ENCODE measurements at places on chromosomes 16 and 17.

DNA sequence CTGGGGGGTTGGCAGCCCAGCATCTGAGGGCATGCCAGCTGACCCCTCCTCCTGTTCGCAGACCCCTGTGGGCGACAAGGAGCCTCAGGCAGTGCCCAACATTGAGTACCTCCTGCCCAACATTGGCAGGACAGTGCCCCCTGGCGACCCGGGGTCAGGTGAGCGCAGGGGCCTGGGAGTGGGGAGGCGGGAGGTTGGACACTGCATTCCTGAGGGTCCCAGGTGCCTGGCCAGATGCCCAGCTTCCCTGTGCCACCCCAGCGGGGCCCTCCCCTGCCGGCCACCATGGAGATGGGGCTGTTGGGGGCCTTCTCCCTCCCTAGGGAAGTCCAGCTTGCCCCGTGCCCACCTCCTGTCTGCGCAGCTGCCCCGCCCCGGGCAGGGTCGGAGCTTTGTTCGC lies 70.1 kb downstream of the ARHGAP23 start:
- no peak for DNase-seq

GRCh38 chr16:24810951-24811843 lies 34.6 kb upstream of the SLC5A11 start:
- DNase-seq = no peak

- no peak for DNase-seq
Observed at GRCh38 chr16:53781023-53781605, 77.2 kb downstream of the FTO start.

DNA sequence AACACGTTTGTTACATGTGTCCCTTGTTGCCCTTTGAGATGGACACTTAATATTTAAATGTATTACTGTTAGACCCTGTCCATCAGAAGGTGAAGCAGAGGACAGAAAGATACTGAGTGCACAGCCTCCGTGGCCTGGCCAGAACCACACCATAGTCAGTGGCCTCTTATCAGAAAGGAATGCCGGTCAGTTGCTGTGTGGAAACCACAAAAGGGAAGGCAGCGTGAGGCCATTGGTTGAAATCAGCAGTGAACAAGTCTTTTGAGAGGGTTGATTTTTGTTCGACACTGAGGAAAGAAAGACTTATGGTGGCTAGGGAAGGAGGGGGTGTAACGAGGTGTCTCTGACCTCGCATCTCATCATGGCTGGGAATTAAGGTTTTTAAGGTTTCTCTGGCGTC lies 85.4 kb upstream of the CLEC18A start:
- no peak for DNase-seq

GRCh38 chr17:76049836-76050537 lies 22.3 kb downstream of the SRP68 start:
- DNase-seq = no peak

GRCh38 chr16:3946604-3947180 lies 66.2 kb upstream of the CREBBP start:
- no peak for DNase-seq

DNA sequence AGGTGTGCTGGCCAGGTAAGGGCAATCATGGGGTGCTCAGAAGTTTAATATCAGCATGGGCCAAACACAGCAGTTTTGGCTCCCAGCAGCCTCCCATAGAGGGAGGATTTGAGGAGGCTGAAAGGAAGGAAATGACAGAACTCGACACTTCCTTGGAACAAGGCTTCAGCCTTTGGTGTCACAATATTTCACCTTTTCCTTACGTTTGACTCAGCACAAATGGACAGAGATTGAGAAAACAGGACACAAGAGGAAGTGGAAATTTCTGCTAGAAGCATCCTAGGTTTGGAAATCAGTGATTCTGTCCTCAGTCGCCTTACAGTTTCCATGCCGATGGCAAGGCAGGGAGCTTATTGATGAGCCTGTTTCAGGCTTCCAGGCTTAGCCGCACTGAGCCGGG lies 181.4 kb downstream of the MAF start:
- DNase-seq = no peak

DNA sequence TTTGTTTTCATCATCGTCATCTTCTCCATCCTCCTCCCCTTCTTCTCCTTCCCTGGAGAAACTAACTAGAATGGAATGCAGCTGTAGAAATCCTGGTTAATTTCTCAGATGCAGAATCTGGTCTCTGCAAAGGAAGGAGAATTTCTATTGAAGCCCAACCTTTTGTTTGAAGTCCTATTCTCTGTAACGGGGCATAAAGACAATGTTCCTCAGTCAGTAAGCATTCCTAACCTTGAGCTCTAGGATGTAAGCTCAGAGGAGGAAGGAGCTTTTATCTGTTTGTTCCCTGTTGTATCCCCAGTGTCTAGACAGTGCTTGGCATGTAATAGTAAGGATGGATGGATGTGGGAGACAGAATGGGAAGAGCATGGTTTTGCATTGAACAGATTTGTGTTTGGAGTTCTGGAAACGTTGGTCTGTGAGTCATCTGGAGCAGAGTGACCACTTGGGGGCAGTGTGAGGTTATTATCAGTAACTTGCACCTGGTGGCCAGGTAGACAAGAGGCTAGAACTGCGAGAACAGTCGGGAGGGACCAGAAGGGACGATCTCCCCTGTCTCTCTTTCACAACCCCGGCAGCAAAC lies 363.7 kb downstream of the SNX29 start:
- peak; percentile 14 for DNase-seq

- DNase-seq = no peak
Observed at GRCh38 chr17:11690681-11691080, 92.4 kb downstream of the DNAH9 start.

DNA sequence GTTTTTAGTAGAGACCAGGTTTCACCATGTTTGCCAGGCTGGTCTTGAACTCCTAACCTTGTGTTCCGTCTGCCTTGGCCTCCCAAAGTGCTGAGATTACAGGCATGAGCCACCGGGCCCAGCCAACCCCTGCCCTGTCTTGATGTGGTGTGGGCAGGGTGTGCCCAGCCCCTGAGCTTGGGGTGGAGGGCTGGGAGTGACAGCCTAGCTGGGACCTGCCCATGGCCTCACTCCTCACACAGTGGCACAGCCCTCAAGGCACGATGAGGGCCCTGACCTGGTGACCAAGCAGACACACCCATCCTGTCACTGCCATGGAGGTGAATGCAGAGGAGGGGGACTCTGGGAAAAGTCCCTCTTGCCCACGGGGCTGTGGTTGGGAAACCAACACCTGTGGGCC lies 3.0 kb downstream of the IL32 start:
- no peak for DNase-seq

- DNase-seq = no peak
Observed at GRCh38 chr16:677316-678190, 2.1 kb downstream of the RHBDL1 start.

DNA sequence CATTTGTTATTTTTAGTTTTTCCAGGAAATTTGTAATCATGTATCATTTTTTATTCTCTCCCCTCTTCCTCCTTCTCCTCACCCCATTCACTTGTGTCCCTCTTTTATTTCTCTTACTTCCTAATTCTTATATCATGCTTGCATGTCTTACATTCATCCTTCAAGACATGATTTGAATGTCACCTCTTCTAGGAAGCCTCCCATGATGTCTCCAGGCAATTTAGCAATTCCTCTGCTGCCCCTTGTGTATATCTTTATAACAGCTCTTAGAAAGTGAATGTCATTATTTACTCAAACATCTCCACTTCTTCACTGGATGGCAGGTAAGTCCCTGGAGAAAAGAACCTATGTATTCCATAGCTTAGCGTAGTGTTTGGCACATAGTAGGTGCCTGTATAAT lies 7.8 kb downstream of the HNF1B start:
- no peak for DNase-seq

- no peak for DNase-seq
Observed at GRCh38 chr16:67166598-67167168, 2.1 kb downstream of the HSF4 start.

DNA sequence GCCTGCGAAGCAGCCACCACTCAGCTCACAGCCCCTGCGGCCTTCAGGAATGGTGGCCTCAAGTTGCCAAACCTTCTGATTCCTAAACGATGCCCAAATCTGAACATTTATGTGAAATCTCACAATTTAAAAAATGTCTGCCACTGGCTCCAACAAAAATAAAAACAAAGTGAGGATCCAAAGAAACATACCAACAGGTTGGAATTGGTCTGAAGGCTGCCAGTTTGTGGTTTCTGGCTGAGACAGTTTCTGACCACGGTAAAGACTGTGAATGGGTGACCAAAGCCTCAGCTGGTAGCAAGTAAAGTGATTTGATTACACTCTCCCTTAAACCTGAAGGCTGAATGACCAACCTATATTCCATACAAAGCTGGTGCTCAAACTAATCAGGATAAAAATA lies 24.9 kb downstream of the LITAFD start:
- no peak for DNase-seq

- DNase-seq = no peak
Observed at GRCh38 chr16:11848842-11849241, 2.5 kb downstream of the RSL1D1 start.

DNA sequence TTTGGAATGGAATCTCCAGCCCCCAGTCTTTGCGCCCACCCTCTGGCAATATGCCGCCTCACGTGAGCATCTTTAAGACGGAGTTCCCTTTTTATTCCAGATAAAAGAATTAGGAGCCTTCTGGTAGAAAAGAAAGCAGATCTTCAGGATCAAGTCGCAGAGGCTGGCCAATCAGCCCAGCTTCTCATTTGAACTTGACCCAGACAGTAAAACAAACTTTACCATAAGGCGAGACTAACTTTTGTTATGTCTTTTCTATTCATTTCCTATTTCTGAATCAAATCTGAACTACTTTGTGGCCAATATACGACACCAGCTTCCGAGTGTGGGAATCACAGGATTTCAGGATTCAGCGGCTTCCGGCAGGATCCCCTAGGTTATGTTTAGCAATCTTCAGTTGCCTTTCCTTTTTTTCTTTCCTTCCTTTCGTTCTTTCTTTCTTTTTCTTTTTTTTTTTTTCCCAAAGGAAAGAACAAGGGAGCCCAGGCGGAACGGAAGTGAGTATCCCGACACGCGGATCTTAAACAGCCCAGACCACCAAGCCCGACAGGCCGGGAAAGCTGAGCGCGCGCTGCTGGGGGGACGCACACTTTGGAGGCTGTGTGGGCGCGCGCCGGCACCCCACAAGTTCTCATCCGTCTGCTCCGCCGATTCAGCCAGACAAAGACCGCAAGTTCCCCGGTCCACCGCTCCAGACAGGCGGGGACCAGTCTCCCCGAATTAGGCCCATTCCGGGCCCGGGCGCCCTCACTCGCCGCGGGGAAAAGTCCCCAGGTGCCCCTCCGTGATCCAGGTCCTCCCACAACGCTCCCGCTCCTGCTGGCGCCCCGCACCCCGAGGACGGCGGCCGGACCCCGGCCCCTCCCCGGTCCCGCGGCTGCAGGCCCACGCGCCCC lies 633 bp downstream of the TBC1D16 start:
- DNase-seq = peak; percentile 24

- peak; percentile 20 for DNase-seq
Observed at GRCh38 chr17:17966399-17966798, 5.8 kb downstream of the TOM1L2 start.

GRCh38 chr16:2092866-2093265 lies 42.8 kb downstream of the PKD1 start:
- no peak for DNase-seq

GRCh38 chr17:45292696-45293412 lies 24.0 kb downstream of the MAP3K14 start:
- DNase-seq = no peak

DNA sequence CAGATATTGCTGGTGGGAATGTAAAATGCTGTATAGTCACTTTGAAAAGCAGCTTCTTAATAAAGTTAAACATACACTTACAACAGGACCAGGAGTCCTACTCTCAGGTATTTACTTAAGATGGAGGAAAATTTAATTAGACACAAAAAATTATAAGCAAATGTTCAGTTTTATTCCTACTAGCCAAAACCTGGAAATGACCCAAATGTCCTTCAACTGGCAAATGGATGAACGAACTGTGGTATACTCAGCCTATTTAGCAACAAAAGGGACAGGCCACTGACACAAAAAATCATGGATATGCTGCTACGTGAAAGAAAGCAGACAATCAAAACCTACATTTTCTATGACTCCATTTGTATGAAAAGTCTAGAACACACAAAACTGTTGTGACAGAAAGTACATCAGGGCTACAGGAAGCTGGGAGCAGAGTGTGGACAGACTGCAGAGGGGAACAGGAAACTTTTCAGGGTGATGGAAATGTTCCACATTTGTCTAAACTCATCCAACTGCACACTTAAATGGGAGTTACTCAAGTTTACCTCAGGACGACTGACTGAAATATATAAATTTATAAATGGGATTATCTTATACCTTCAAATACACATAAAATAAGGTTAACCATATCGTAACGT lies 49.3 kb upstream of the MNT start:
- DNase-seq = no peak

DNA sequence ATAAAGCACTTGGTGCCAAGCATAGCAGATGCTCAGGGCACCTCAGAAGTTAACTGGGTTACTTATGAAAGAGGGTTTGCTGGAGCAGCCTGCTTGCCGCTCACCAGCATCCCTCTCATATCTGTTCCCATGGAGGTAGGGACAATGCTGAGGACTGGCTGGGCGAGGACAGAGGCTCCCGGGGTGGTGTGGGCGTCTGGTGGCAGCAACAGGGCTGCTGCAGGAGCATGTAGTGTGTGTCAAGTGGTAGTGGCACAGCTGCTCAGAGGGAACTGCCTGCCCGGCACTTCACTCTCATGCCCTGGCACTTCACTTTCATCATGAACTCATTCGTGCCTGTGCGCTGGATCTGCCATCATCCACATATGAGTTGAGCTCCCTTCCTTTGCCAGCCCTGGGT lies 26.9 kb upstream of the ZNHIT3 start:
- no peak for DNase-seq

DNA sequence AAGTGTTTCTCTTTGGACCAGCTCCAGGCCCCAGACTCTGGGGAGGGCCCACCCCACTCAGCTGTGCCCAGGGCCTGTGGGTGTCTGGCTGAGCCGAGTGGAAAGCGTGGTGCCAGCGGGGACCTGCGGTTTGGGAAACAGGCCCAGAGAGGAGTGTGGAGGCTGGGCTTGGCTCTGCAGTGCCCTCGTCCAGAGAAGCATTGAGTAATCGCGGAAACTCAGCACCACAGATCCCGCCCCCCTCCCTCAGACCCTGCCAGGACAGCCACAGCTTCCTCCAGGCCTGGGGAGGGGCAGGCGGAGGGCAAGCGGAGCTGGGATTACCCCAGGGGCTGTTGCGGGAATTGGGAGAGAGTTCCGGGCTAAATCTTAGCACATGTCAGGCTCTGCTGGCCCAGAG lies 14.6 kb upstream of the PITPNA start:
- no peak for DNase-seq

GRCh38 chr17:34980681-34981537 lies 597 bp downstream of the LIG3 start:
- DNase-seq = peak; percentile 59

GRCh38 chr16:81004646-81005353 lies 1.9 kb downstream of the CMC2 start:
- peak; percentile 43 for DNase-seq

- DNase-seq = no peak
Observed at GRCh38 chr16:30775131-30775391, 11.9 kb downstream of the ZNF629 start.

DNA sequence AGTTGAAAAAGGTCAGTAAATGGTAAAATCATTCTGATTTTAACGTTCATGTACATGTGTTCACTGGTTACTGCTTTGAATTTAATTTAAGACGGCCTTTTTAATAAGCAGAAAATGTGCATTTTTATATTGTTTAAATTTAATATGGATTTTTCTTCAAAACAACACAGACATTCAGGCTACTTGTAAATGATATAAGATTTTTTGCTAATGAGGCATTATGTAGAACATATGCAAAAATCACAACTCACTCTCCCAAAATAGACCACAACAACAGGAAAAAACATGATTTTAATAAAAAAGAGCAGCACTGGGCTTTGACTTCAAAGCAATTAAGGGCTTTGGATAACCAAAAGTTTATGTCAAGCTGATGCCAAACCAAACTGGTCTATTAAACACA lies 22.3 kb downstream of the RPGRIP1L start:
- no peak for DNase-seq

- DNase-seq = peak; percentile 41
Observed at GRCh38 chr17:18261146-18261515, 669 bp downstream of the MIEF2 start.
